ENCODE measurements at places on chromosomes 5 and 9. TPM values are rescaled to one million over a fixed set of nuclear protein-coding genes. Genes with fewer than 3 reads are reported as not detected.

SURF2 gene
- total RNA-seq, result 27.6 TPM

ZNF883 gene
- total RNA-seq, result 3.4 TPM

FANCG gene
- total RNA-seq, result 60.3 TPM

TGFBI gene
- total RNA-seq, result 371 TPM

ACSL6 gene
- total RNA-seq, result not detected

PRDM9 gene
- total RNA-seq, result not detected

MOB3B gene
- total RNA-seq, result 2.3 TPM

PCDHA2 gene
- total RNA-seq, result not detected

SLC6A3 gene
- total RNA-seq, result not detected

SLC22A4 gene
- 0.75 TPM for total RNA-seq

ACOT12 gene
- not detected for total RNA-seq

SLC34A1 gene
- not detected for total RNA-seq

PCA3 gene
- total RNA-seq, result not detected

S1PR3 gene
- 4.2 TPM for total RNA-seq

CFAP90 gene
- not detected for total RNA-seq

CKMT2 gene
- total RNA-seq, result not detected

ISL1 gene
- not detected for total RNA-seq

SLC6A19 gene
- total RNA-seq, result not detected

FCN2 gene
- total RNA-seq, result not detected

NFX1 gene
- total RNA-seq, result 15.6 TPM

TMEFF1 gene
- total RNA-seq, result 3.5 TPM

BRINP1 gene
- total RNA-seq, result 2.5 TPM
